EL (cell line): ENCODE measurements at places on chromosomes 11 and 22.

DNA sequence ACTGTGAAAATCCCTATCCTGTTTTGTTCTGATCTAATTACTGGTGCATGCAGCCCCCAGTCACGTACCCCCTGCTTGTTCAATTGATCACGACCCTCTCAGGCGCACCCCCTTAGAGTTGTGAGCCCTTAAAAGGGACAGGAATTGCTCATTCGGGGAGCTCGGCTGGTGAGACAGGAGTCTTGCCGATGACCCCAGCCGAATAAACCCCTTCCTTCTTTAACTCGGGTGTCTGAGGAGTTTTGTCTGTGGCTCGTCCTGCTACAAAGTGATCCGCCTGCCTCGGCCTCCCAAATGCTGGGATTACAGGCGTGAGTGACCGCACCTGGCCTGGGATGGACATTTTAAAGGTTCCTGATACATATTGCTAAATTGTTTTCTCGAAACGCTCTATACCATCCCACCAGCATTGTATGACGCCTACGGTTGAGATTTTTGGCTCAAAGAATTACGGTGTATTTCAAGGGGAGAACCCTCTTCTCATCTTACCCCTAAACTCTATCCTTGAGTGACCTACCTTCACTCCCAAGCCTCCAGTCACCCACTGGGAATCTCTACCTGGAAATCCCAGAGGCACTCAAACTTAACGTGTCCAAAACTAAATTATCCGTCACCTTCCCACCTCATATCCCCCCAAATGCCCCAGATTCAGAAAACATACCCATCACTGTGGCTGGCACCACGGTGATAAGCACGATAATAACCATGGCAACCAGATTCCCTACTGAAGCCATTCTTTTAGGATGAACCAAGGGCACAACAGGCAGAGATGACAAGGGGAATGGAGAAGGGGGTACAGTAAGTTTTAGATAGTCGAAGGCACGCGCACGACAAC is 789 bp upstream of the POLA2 start:
- DNase-seq = no peak

DNA sequence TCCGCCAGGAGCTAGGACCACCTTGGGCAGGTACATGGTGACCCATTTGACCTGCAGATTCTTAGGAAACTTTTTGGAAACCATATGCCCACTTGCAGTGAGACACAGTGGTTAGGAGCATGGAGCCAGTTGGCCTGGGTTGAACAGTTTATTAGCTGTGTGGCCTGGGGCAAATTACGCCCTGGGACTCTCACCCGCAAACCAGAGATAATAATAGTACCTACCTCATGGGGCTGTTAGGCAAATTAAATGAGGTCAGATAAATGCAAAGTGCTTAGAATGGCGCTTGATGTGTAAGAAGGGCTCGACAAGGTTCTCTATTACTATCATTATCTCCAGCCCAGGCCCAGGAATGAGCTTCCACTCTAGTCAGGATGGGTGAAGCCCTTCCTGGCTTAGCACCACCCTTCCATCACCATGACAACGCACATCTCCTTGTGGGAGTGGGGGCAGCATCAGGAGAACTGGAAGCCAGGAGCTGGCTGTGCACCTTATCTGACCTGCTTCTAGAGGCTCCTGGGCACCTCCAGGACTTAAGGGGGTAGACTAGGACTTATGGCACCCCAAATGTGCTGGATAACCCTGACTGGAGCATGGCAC is 5.1 kb downstream of the SYT12 start:
- no peak for DNase-seq

GRCh38 chr11:34027516-34028408 is 23.8 kb upstream of the CAPRIN1 start:
- DNase-seq = no peak

- DNase-seq = no peak
Measured at GRCh38 chr11:78325274-78325781, 92.3 kb downstream of the GAB2 start.

DNA sequence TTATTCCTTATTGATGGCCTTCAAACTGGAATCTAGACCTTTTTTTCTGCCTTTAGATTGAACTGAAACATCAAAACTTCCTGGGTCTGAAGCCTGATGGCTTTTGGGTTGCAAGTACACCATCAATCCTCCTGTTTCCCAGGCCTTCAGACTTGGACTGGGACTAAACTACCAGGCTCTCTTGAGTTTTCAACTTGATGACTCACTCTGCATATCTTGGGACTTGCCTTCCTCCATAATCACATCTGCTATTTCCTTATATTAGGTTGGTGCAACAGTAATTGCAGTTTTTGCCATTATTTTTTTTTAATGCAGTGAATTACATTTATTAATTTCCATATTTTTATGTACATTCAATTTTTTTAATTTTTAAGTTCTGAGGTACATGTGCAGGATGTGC is 7.0 kb downstream of the OR51B5 start:
- DNase-seq = peak; percentile 48

DNA sequence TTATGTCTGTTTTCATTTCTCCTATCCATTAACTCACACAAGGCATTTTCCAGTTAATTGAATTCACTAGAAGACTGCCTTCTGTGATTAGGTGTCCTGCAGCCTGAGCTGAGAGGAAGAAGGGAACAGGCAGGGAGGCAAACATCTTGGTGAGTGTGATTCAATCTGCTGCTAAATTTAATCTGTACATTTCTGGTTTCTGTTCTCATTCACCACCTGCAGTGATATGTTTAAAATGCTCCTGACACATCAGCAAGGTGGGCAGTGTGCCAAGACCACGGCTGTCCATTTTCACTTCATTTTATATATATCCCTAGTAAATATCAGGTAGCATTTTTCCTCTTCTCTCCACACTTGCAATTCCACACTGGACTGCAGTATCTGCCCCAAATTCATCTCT is 416.5 kb downstream of the TMEM135 start:
- DNase-seq = no peak
